Activated CD4-positive, alpha-beta T cell treated with anti-CD3 and anti-CD28 coated beads for 48 hours (primary cell): ENCODE measurements at places on chromosomes 13 and 19.

DNA sequence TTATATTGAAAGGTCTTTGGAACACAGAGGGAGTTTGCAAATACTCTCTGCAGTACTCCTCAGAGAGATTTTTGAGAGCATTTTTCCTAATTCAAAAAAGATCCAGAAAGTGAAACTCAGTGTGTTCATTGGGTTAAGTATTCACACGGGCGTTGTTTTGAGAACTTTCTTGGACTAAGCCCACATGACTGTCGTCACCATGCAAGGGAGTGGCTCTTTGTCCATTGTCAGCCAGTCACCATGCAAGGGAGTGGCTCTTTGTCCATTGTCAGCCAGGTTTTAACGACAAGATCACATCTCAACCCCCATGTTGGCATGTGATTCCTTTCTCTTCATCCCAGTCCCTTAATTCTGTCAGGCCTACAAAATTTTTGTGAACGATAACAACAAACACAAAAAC is 81.2 kb upstream of the STK24 start:
- no peak for DNase-seq

DNA sequence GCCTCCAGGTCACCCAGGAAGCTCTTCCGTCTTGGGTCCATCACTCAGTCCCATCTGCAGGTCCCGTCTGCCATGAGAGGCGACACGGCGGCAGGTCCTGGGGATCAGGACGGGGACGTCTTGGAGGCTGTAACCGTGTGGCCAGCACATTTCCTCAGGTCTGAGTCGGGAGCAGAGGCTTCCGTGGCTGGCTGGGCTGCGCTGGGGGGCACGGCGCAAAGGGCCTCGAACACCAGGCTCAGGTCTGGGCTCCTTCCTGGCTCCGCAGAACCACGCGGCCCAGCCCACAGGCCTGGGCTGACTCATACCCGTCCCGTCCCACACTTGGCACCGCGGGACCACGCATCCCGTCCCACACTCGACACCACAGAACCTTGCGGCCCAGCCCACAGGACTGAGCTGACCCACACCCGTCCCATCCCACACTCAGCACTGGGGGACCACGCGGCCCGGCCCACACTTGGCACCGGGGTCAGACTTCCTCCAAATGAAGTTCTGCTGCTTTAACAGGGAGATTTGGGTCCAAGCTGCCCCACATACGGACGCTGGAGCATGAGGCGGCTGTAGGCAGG is 30.2 kb downstream of the SBNO2 start:
- DNase-seq, result no peak

DNA sequence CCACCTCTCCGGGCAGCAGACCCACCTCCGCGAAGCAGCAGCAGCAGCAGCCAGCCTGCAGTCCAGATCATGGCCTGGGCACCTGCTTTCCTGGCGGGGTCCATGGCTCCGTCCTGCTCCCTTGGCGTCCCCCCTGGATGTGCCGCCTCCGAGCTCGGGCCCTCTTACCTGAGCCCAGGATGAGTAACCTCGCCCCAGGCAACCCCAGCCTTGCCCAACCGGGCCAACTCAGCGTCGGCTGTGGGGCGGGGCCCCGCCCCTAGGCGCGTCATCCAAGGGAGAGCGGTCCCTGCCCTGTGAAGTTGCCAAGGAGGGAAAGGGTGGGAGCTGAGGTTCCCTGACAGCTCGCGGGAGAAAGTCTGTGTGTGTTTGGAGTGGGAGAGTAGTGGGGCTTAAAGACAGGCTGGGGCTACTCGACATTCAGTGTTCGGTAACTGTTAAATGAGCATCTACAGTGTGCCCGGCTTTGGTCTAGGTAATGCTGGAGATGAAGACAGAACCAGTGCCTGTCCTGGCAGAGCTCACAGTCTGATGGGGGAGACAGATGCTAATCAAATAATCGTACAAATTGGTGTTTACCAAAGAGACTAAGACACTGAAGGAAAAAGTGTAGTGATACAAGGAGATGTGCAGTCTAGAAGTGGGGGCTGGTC is at the start of gene LYPD3:
Gene LYPD3, minus strand, starts transcription at position 141 of the 653 bp plus-strand sequence. Its CDS starts 37 bp downstream, at position 104.
- DNase-seq, result peak; percentile 40

DNA sequence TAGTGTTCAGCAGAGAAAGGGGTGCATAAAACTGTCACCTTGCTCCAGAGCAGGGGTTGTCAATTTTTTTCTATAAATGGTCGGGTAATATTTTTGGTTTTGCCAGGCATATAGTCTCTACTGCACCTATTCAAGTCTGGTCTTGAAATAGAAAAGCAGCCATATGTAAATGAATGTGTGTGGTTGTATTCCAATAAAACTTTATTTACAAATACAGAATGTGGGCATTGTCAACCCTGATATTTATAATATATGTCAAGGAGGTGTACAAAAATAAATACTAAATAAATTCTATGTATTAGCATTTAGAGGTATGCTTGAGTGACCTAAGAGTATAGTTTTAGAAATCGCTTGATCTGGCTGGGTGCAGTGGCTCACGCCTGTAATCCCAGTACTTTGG is 97.6 kb upstream of the SPRY2 start:
- no peak for DNase-seq

DNA sequence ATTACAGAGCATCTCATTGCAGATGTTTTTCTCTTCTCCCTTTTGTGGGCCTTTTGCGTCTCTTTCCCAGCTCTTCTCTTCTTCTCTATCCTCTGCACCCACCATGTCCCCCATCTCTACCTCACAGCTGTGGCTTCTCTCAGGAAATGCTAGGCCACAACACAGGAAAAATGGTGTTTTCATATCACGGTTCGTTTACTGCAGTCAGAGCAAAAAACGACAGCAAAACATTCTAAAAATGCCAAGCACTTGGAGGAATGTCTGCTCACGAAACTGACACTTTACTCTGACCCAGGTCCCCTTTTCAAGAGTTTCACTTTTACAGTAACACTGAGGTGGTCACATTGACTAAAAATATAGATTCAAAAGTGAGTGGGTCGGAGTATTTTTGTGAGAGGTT is 152.2 kb downstream of the DCT start:
- no peak for DNase-seq

DNA sequence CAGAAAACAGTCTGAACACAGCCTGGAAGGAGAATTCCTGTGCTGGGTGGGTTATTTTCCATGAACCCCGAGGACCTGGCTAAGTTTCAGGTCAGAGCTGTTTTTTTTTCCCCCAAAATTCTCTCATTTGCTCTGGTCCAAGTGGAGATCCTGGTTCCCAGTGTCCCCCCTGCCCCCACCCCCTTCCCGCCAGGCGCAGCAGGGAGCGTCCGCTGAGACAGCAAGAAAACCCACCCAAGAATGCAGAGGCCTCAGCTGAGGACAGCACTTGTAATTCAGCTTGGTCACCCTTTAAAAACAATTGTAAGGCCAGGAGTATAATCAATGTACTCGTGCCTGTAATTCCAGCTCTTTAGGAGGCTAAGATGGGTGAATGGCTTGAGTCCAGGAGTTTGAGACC is 11.4 kb upstream of the TSPAN16 start:
- DNase-seq, result no peak

GRCh38 chr19:7294558-7295212 is 471 bp upstream of the INSR start:
- DNase-seq, result peak; percentile 53
